ENCODE measurements at places on chromosomes 2 and 18.
A peak's percentile ranks its signal among the peaks of the same experiment; 100 is the strongest.

GRCh38 chr2:139380051-139380450, 599.9 kb upstream of the NXPH2 start:
- no peak for DNase-seq

GRCh38 chr2:56133931-56134629, 49.7 kb upstream of the CCDC85A start:
- no peak for DNase-seq

- DNase-seq: no peak
These were observed 46.7 kb upstream of the LCLAT1 start for GRCh38 chr2:30400151-30400954.

DNA sequence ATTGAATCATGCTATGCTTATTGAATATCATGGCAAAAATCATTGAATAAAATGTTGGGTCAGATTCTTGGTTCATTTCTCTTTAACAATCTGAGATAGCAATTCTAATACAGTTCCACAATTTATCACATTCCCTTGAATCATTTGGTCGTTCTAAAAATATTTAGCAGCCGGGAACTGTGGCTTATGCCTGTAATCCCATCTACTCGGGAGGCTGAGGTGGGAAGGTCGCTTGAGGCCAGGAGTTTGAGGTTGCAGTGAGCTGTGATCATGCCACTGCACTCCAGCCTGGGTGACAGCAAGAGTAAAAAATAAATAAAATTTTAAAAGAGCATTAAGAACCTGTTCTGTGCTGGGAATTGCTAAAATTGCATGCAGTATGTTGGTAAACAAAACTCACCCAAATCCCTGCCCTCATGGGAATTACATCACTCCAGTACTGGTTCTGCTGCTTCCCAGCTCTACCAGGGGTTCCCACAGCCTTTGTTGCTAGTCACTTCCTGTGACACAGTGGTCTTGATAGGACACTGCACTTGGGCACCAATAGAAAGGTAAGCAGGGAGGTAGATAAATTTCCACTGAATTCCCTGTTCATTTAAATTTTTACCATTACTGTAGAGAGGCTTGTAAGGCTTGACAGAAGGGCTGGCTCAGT, 200.4 kb downstream of the CTNNA2 start:
- DNase-seq: no peak

- DNase-seq: peak; percentile 70
These were observed 48.8 kb downstream of the ADNP2 start for GRCh38 chr18:80157708-80158343.

DNA sequence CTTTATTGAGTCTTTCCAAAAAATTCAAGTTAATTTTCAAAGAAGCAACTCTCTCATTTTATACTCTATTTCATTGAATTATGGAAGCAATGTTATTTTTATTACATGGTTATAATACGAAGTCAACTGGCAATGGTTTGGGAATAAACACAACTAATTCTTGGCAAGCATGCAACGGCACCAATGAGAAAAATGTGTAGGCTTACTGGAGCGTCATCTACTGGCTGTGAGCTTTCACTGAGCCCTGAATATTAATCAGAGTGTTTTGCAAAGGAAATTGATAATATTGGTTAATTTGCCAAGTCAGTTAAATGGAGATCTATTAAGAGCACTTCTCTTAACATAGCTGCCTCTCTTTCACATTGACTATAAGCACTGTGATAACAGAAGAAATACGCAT, 163.9 kb downstream of the IKZF2 start:
- no peak for DNase-seq

GRCh38 chr18:41320100-41320499, 634.9 kb upstream of the PIK3C3 start:
- DNase-seq: no peak

DNA sequence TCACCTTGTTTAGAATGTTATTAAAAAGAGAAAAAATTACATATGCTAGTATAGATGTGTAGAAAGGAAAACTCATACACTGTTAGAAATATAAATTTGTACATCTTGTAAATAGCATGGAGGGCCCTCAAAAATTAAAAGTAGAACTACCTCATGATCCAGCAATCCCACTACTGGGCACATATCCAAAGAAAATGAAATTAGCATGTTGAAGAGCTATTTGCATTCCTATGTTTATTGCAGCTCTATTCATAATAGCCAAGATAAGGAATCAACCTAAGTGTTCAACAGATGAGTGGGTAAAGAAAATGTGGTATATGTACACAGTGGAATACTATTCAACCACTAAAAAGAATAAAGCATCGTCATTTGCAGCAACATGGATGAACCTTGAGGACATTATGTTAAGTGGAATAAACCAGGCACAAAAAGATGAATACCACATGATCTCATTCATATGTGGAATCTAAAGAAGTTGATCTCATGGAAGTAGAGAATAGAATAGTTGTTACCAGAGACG, 251.5 kb upstream of the THUMPD2 start:
- DNase-seq: no peak

DNA sequence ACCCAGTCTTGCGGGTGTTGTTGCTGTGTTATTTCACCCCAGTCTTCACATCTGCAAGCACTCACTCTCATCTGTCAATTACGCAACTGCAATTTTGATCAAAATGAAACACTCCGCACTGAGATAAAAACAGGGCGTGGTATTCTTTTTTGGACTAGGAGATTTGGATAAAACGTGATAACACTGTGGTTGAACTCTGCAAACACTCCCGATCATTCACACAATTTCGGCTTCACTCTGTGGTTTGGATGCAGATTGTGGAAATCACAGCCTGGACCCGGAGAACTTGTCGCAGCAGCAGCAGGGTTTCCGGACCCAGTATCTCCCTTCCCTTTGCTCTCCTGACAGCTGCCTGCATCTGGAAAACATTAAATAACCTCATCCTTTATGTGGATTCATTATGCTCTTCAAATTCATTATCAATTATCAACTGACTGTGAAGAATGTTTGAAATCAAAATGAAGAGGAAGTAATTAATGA, 49.4 kb upstream of the APCDD1 start:
- DNase-seq: no peak

DNA sequence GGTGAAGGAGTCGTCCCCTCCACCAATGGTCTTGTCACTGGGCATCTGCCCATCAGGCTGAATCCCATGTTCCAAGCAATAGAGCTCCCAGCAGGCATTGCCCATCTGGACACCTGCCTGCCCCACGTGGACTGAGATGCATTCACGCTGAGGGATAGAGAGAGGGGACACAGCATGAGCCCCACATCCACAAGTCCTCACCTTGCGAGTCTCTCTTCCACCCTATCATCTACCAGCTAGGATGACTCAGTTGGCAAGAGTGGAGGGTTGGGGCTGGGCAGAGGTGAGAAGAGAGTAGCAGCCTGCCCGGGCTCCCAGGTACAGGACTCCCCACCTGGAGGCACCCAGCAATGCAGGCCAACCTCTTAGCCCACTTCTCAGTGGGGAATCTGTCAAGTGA, 959 bp upstream of the TUBA4B start:
- no peak for DNase-seq

- DNase-seq: no peak
These were observed 70.9 kb downstream of the AAK1 start for GRCh38 chr2:69572641-69573040.

GRCh38 chr2:191228861-191229260, 16.3 kb upstream of the MYO1B start:
- no peak for DNase-seq

DNA sequence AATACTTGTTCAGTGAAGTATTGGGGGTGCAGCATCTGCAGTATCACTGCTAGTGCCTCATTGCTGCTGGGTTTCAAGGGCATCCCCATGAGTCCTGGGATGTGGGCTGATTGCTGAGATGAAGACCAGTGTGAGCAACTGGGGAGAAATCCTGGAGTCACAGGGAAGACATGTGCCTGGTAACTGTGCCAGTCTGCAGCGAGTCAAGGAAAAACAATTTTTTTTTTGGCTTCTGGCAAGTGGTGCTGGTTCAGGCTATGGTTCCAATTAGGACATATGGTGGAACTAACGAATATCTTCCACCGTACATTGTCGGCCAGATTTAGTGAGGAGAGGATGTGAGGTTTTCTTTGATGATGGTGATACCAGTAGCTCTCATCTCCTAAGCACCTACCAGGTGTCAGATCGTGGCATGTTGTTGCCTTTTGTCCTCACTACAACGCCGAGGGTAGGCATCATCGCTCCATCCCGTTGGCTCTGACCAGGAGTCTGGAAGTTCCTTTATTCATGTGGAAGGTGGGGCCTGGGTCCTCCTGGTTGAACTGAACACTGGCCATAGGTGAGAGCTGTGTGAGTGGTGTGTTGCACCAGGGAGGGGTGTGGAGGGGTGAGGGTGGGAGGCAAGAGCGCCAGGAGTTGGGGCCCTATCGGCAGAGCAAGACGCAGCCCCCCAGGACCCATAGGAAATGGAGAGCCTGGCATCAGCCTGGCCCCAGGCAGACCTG, 118.0 kb upstream of the HS6ST1 start:
- DNase-seq: no peak

- DNase-seq: no peak
These were observed 185.3 kb upstream of the ATP5MC3 start for GRCh38 chr2:175366815-175367214.

DNA sequence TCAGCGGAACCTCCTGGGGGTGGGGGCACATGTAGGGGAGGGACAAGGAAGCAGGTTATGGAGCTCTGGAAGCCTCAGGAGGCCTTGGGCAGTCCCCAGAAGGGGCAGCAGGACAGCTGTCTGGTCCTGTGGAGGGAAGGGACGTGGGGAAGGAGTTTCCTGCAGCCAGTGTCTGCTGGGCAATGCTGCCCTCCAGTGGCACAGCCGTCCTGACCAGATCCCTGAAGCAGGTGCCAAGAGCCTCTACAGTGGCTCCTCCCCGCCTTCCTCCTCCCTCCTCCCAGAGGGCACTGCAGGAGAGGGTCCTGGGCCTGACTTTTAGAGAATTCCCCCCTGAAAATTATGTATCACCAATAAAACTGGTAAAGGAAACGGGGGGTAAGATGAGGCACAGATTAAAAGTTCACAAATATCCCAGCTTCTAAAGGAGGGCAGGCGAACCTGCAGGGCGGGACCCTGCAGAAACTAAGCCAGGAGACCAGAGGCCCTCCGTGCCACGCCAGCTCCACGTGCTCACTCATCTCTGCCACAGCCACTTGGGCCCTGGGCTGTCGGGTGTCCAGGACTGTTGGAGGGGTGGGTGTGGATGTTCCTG, 258.5 kb downstream of the TWIST2 start:
- no peak for DNase-seq

GRCh38 chr2:173300458-173300857, 54.2 kb upstream of the CDCA7 start:
- no peak for DNase-seq

DNA sequence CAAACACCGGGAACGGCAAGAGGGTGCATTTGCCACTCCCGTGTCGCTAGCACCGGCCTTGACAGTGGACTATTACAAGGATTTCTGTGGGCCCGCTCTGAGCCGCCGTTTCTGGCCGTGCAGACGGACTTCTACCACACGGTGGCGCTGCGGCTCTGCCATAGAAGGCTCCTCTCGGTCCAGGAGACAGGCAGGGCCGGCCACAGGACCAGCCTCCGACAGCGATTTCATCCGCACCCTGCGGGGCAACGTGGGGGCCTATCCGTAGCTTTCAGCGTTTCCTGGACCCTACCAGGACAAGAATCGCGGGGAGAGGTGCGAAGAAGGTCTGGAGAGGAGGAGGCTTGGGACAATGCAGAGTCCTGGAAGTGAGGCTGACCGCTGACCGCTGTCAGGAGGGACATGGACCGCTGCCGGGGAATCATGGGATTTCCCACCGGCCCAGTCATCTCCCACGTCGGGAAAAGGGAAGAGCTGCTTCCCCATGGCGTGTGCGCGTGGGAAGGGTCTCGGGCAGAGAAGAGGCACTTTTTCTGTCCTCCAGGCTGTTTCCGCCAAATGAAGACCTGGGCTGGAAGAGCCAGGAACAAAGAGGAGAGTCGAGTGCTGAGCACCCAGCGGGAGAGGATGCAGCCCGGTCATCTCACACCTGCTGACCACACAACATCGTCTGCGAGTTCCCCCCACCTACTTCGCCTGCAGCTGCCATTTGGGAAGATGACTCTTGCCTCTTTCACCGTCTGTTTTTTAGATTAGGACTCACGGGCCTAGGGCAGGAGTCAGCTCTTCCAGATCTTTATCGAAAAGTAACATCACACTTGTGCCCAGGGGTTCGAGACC, 35.5 kb upstream of the HAAO start:
- DNase-seq: peak; percentile 78

DNA sequence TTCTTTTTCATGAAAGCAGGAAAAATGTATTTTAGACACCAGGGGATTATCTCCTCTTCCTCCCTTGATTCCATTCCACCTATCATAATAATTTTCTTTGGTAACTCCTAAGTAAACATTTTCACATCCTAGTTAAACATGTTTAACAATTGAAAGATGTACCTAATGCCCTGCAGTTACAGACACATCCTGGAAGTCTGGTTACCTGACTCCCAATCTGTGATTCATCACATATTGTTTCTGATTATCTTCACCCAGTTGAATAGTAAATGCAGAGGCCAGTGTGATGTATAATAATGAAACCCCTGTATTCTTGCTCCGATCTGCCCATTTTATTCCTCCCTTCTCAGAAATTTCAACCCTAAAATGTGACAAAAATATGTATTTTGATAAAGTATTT, 1237.6 kb upstream of the LRRTM1 start:
- no peak for DNase-seq

DNA sequence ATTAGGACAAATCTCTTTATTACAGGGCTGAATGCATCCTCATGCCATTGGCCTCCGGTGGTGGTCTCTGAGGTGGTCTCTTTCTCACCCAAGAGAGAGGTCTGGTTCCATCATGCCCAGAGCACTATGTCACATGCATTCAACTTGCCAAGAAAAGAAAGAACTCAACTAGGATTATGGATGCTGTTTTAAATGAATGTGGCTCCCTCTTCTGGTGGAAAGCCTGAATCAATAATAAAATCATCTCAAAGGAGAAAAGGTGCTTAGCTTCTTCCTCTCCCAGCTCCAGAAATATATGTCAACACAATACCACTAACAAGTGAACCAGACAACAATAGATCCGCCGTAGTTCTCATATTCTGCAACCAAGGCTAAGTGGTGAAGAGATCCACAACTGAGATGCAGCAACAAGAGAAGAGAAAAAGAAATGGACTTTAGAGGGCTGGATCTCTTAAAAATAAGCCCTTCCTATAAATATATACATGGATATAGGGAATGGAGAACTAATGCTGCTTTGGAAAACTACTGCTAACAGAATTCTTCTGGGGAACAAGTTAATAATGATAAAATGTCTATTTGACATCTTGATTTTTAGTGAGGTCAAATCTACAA, 396.8 kb downstream of the NCKAP5 start:
- DNase-seq: no peak

- no peak for DNase-seq
These were observed 763.5 kb downstream of the SUCLG1 start for GRCh38 chr2:83695530-83695929.

- DNase-seq: no peak
These were observed 149.9 kb downstream of the GFPT1 start for GRCh38 chr2:69237070-69237670.

GRCh38 chr2:186559848-186560247, 30.0 kb upstream of the ITGAV start:
- DNase-seq: no peak
